Fibroblast of pulmonary artery (primary cell): ENCODE measurements at places on chromosomes 2 and 18.
A peak's percentile ranks its signal among the peaks of the same experiment; 100 is the strongest.

DNA sequence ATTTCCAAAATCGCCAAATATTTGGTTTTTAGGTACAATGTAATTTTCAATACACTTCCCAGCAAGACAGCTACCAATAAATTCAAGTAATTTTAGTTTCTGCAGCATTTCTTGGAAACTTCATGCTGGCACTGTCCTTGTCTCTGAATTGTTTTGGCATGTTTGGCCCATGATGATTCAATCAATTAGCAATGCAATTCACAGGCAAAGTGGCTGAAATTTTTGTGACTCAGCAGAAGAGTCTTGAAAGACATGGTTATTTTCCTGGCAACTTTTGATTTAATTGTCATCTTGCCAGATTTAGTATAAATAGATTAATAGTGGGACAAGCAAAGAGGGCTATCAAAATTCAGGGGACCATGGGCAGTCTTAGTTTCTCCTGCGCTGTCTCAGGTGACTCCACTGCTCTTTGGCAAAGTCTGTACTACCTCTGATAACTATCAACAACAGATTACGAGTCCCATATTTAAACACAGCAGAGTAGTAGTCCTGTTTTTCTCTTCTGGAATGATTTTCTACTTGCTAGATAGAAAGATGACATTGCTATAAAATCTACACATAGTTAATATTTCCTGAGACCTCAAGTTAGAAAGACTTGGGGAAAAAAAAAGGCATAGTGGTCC, 88.9 kb upstream of the CYP26B1 start:
- DNase-seq: peak; percentile 80

DNA sequence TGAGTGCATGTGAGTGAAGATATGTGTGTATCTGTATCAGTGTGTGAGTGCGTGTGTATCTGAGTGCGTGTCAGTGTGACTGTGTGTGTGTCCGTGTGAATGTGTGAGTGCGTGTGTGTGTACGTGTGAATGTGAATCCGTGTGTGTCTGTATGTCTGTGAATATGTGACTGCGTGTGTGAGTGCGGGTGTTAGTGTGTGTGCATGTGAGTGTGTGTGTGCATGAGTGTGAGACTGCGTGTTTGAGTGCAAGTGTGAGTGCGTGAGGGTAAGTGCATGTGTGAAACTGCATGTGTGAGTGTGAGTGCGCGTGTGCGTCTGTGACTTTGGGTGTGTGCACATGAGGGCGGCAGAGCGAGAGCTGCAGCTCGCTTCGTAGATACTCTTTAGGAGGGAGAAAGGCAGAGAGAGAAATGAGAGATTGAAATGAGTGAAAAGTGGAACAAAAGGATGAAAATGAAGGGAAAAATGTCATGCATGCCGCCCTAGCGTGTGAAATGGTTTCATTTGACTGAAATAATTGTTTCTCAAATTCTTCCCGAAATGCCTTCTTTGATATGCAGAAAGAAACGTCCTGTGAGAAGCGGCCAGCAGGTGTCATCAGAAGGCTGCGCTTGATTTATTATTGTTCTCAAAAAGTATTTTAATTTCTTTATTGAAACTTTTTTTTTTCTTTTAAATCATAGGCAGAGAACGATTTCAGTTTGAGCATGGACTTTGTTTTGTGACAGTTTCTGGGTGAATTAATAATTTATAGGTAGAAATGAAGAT, 25.6 kb downstream of the ZNF407 start:
- peak; percentile 40 for DNase-seq

- DNase-seq: no peak
These were observed 91.3 kb downstream of the L3MBTL4 start for GRCh38 chr18:6323319-6323889.

DNA sequence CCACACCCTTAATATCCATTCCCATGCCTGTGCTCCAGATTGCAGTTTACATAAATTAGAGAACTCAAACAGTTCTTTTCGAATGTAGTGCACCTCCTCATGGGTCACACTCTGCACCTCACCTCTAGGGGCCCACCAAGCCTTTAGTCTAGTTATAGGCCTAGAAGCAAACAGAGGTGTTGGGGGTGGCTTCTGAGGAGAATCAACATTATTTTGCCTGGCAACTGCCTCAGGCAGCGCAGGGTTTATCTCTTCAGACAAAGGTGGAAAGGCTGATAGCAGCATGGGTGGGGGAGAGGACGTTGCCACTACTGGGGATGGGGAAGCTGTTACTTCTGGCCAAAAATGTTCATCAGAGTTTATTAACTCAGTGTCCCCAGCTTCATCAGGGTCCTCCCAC, 5.0 kb upstream of the GYPC start:
- no peak for DNase-seq

DNA sequence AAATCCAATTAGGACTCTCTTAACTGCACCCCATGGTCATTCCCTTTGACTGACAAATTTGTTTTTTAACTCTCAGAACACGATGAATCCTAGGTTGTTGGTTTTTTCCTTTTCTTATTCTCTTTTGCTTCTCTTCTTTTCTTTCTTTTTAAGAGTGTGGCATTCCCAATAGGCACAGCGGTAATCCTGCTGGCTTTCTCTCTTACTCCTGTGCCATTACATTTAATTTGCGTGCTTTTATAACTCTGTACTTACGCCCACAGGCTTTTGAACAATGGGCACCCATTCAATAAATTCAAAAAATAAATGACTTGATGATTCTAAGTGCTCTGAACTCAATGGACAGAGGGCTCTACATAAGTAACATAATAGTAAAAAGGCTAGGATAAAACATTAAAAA, 189.0 kb upstream of the SMAD7 start:
- no peak for DNase-seq

- DNase-seq: no peak
These were observed 67.2 kb upstream of the ACYP2 start for GRCh38 chr2:54048117-54048785.

DNA sequence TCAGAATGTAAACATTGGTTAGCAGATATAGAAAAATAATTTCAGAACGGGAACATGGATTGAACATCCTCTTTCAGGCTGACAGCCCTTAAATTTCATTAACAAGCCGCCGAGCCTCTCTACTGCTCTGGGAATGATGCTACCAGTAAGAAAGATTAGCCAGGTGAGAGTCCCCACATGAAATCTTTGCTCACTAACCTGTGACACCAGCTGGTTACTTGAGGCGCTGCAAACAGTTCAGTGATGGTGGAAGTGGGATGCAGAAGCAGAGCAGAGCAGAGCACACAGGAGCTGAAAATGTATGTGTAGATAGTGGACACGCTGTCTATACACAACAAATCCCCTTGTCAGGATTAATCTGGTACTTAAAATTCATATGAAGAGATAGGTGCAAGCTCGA, 721.1 kb downstream of the DPP10 start:
- DNase-seq: no peak

DNA sequence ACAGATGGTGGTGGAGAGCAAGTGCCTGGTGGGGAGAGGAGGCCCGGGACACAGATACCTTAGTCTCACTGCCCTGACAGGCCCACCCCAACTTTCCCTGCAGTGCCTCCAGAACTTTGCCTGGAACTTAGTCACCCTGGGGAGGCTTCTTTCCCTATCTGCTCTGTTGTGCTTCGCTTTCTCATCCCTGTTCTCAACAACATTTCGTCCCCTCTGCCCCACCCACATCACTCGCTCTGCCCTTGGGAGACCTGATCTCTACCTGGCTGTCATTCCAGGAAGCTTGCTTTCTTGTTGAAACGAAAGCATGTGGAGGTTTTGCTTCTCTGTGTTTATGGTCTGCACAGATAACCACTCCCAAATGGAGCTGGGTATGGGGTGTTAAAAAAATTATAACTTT, 93.8 kb downstream of the PRKCE start:
- no peak for DNase-seq

- no peak for DNase-seq
These were observed 31.7 kb downstream of the L3MBTL4 start for GRCh38 chr18:6382963-6383362.

DNA sequence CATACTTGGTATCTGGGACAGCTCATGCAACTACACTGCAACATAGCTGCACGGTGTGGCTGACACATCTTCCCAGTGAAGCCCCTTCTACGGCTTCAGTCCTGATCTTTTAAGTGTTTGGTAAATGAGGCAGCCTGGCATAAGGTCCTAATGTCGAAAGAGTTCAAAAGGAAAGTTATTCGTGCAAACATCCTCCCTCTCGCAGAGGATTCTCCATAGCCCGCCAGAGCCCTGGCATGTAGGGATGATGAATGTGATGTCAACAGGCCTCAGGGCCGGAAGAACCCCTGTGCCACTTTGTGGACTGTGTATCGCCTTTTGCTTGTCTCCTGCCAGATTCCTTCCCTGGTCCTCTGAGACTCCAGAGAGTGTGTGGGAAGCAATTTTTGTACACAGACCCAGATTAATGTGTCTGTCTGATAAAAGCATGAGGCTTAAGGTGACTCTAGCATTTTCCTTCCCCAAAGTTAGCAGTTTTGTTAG, 88.5 kb downstream of the SOCS6 start:
- peak; percentile 16 for DNase-seq

DNA sequence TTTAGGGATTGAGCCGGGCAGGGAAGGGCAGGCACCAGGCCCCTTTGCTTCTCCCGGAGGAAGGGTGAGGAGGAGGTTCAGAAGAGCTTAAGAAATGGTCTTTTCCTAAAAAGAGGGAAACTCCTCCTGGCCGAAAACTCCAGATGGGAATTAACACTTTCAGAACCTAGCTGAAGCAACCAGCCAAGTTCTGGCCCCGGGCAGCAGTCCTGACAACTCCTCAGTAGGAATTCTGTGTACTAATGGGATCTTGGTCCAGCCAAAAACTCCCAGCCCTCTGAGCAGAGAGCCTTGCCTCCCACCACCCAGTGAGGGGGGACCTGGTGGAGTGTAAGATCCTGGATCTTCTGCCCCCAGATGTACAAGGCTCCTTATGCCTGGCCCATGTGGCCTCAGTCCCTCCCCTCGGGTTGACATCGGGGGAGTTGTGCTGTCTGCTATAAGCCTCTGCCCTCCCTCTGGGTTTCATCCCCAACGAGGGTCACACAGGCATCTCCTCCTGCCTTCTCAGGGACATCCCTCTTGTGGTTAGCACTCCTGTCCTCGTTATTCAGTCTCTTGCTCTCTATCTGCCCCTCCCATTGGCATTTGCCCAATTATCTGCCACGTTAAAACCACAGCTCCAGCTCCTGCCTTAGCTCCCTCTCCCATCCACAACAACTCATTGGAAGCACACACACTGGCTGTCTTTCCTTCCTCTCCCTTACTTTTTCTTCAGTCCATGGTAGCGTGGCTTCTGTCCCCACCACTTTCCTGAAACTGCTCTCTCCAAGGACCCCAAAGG, 184.6 kb downstream of the CYP26B1 start:
- peak; percentile 27 for DNase-seq

GRCh38 chr2:44771522-44771921, 170.0 kb upstream of the SIX3 start:
- DNase-seq: no peak

DNA sequence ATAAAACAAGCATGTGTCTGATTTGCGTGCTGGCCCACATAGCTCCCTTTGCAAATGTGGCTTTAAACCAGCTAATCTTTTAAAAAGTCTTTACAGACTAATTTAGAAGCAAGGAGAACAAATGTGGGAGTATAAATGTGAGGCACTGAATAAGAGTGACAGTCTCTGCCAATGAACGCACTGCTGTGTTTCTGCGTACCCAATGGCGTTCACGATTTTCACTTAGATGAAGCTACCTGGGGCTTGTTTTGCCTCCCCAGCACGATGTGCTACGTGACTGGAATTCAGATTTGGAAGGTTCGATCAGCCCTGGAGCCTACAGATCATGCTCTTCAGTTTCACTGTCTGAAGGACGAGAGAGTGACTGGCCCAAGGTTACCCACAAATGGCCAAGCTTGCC, 10.8 kb upstream of the CRACDL start:
- DNase-seq: no peak

DNA sequence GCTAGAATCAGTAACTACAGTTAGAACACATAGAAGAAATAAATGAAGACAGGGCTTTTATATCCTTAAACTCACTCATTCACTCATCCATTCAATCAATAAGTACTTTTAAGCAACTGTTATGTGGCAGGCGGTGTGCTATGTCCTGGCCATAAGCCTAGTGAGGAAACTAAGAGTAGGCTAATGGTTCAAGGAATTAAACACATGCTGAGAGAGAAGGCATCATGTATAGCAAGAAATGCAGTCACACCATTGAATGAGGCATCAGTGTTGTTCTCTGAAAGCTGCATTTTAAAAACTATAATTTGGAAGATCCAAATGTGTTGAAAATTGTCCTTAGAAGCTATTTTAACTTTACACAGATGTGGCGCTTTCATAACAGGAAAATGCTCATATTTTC, 86.5 kb upstream of the DTNA start:
- DNase-seq: no peak

DNA sequence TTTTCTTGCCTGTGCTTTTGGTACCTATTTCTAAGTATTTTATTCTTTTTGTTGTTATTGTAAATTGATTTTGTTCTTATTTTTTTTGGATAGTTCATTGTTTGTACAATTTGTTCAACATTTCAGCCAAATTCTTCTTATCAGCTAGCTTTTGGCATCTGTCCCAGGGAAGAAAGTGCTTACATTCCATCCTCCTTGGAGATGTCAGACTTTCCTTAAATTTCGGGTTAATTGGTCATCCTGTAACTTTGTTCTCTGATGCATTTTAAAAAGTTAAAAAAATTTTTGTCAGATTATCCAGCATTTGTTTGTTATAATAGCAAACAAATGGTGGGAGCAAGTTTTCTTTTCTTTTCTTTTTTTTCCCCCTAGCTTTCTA, 60.3 kb downstream of the PTH2R start:
- peak; percentile 25 for DNase-seq

DNA sequence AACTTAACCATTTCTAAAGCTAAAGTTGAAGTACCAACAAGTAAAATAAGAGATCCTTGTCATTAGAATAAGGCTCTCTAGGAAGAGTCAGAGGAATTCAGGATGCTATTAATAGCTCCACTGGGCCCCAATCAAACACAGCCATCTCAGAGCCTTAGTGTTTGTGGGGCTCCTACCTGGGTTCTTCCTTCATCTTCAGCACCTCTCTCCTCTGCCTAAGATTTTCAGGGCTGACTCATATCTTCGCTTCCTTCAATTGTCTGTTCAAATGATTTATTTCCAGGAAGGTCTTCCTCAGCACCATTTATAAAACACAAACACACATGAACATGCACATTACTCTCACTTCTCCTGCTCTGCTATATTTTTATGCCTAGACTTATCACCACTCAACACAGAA, 119.5 kb downstream of the COL6A3 start:
- DNase-seq: no peak

GRCh38 chr2:181332044-181332605, 125.1 kb upstream of the ITGA4 start:
- DNase-seq: no peak
